ENCODE measurements at places on chromosomes 5 and 9.

- DNase-seq: no peak
Observed at GRCh38 chr5:157351802-157352092, 85.8 kb downstream of the CYFIP2 start.

- DNase-seq: no peak
Observed at GRCh38 chr9:131593936-131594665, 48.8 kb downstream of the PRRT1B start.

DNA sequence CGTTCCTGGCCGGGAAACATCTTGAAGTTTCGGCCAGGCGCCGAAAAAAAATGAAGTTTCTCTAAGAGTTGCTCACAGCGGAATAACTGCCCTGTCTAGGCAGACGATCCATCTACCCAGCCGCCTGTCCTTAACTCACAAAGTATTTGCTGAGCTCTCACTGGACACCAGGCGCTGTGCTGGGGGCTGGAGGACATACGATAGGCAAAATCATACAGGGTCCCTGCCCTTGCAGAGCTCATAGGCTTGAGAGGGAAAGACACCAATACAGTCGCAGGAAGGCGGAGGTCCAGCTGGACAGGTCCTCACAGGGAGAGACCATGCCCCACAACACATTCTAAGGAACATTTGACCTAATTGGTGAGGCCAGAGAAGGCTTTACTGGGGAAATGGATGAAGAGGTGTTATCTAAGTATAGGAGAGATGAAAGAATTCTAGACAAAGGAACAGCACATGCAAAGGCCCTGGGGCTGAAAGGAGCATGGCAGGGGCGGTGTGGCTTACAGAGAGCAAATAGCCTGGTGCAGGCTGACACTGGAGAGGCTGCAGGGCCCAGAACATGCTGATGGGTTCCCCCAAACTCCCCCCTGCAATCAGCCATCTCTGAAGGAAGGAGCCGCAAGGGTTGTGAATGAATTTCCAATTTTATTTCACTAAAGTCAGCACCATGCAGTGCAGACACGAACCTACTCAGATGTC is 2.0 kb upstream of the MXD3 start:
- no peak for DNase-seq

DNA sequence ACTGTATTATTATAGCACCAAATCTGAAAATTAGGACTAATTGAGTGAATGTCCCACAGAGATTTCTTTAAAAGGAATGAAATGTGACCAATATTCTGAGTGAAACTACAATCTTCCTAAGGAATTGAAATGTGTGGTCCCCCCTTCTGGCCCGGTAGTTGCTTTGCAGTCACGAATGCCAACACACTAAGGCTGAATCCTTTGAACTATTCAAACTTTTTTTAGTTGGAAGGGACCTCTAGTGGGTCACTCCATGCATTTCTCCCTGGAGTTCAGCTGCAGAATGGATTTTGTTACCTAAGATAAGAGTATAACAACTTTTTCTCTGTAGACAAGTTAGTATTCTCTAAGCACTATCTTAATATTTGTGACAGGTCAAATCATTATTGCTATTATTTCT is 2.8 kb downstream of the CDH6 start:
- no peak for DNase-seq

- DNase-seq: no peak
Observed at GRCh38 chr9:105658351-105658750, 3.9 kb upstream of the TAL2 start.

DNA sequence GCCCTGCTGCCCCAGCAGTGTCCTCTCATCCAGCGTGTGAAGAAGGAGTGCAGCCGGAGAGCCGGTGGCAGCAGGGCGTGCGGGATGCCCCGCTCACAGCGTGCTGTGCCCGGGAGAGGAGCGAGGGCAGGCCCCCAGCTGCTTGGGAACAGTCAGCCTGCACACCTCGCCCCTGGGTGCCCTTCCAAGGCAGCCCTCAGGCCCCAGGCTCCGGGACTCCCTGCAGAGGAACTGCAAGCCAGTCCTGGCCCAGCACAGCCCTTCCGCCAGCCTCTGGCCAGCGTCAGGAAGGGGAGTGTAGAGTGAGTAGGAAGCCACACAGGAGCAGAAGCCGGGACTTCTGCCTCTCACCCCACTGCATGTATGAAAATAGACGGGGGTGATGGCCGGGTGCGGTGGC is 43.5 kb downstream of the ADAMTS2 start:
- DNase-seq: no peak

DNA sequence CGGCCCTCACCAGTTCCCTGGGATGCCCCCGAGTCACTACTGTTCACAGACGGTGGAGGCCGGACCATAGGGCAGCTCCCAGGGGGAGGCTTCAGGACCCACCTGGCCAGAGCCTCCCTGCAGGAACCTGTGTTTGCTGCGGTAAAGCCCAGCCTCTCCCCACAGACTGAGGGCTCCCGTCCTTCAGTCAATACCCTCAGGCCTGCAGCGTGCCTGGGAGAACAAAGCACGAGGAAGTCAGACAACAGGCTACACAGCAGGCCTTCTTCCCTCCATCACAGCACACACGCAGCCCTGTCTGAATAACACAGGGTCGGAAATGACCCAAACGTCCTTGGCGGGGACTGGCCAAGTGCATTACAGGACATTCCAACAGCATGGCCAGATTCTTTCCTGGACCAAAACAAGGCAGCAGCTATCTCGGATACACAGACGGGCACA is 34.4 kb downstream of the COL23A1 start:
- no peak for DNase-seq

DNA sequence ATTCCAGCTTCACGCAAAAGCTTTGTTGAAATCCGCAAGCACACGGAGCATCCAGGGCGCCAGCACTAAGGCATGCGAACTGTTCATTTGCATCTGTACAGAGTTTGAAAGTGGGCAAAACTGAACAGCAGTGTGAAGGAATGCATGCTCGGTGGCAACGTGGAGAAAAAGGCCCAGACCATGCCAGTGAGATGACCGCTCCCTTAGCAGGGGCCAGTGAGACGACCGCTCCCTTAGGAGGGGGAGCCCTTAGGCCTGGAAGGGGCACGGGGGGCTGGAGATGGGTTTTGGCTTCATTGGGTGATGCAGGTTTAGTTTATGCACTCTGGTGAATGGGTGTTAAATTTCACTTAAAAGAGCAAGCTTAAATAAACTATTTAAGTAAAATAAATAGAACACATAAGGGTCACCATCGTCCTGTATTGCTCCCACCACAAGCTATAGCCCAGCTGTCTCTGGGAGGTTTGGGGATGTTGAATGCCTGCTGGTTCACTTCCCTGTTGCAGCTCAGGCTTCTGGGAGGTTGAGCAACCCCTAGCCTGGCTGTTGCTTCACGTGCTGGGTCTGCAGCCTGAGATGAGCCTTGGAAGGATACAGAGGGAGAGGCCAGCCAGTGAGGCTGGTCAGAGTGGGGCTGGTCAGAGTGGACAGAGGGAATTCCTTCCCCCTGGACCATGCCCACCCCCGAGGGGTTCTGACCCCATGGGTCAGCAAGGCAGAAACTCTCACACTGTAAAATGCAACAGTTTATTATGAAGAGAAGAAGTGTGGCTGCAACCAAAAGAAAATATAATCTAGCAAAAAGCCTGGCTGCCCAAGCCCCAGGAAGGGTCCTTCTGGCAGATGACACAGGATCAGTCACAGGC is 4.6 kb upstream of the FCN1 start:
- DNase-seq: no peak

- DNase-seq: no peak
Observed at GRCh38 chr9:72022841-72023240, 37.6 kb downstream of the C9orf57 start.

- DNase-seq: peak; percentile 48
Observed at GRCh38 chr9:129624168-129624759, 1.7 kb upstream of the NTMT1 start.

DNA sequence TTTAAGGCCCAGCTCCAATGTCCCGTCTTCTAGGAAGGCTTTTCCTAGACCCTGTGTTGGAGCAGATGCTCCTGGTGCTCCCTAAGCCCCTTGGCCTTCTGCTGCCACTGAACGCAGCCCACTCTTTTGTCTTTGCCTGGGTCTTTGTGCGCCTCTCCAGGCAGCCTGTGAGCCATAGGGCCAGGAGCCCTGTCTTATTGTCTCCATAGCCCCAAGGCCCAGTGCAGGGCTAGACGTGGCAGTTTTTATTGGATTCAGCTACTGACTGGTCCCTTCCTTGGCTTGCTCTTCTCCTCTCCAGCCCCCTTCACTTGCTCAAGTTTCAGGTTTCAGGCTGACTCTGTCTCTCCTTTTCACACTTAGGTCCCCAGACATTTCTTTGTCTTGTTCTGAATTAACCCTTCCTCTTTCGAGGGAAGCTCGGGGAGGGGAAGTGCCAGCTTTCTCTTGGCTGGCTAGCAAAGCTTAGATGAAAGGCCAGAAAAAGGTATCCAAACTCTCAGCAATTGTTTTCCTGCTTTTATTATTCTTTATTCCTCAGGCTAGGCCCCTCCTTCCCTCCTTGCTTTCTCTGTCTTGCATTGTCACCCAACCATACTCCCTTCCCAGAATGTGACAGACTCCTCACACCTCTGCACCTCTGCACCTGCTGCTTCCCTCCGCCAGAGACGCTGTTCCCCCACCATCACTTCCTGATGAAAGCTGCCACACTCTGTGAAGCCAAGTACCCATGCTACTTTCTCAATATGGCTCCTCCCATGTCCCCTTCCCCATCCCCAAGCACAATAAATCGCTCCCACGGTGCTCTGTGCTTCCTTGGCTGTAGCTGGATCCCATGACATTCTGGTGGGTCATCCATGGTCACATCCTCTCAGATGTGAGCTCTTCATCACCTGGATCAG is 101.6 kb upstream of the CPEB4 start:
- no peak for DNase-seq

DNA sequence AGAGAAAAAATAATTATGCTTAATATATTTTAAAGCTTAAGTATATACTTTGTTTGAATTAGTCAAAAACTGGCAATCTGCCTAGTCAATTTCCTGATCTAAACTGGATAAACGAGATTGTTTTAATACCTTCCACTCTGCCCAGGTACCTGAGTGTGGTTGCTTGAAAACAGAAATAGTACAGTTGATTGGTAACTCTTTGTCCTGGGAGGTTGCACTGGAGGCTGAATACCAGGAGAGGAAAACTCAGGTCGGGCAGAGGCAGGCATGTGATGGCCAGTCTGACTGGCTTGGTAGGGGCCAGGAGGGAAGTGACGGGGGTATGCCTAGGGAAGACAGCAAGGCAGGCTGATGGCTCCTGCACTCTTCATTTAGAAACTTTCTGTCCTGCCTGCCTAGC is 80.2 kb downstream of the PIK3R1 start:
- no peak for DNase-seq

DNA sequence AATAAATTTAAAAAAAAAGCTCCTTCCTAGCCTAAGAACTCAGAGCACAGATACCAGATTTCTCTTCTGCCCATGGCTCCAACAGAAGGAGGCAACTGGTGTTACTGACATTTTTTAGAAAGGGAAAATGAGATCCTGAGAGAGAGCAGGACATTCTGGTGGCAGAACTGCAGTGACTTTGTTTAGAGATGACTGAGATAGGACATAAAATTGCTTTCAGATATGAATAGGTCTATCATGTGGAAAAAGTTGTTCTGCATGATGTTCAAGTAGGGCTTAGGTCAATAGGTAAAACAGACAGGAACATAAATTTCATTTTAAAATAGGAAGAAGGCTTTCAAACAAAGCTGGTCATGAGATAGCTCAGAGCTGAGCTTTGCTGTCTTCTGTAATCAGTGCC is 49.6 kb downstream of the NIPAL4 start:
- DNase-seq: no peak

DNA sequence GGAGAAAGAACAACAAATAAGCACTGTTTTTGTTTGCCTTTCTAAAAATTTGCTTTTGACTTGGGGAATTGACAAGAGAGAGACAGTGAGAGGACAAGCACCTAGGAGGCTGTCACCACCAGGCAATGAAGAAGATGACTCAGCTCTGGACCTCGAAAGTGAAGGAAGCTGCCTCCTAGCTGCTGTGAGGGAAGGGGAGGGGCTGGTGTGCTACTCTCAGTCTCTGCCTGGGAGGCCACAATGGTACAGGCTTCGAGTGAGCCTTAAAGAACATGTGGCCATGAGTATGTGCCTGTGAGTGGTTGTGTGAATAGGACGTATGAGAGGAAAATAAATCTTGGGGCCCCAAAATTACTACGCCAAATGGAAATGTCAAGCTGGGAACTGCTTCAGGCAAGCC is 7.1 kb upstream of the PLK2 start:
- no peak for DNase-seq

- DNase-seq: no peak
Observed at GRCh38 chr9:37229882-37230482, 109.6 kb downstream of the ZCCHC7 start.

- DNase-seq: no peak
Observed at GRCh38 chr5:77066823-77067442, 20.2 kb downstream of the ZBED3 start.

GRCh38 chr9:134502809-134503211 is 138.8 kb upstream of the COL5A1 start:
- DNase-seq: no peak

GRCh38 chr5:176420972-176421544 is 4.7 kb upstream of the CLTB start:
- DNase-seq: no peak

DNA sequence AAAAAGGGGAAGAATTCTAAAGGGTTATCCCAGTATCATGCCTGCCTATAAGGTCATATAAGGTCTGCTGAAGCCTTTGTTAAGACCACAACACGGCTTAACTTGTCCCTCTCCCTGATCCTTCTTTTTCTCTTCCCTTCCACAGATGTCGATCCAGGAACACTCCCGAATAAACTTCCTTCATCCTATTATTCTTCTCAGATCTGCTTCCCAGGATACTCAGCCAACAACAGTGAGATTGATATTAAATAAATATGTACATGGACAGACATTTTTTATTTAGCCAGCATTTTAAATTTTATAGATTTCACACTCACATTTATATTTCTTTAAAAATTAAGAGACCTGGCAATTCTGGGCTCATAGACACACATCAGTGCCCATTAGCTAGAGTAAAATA is 44.1 kb downstream of the DPYSL3 start:
- DNase-seq: no peak

DNA sequence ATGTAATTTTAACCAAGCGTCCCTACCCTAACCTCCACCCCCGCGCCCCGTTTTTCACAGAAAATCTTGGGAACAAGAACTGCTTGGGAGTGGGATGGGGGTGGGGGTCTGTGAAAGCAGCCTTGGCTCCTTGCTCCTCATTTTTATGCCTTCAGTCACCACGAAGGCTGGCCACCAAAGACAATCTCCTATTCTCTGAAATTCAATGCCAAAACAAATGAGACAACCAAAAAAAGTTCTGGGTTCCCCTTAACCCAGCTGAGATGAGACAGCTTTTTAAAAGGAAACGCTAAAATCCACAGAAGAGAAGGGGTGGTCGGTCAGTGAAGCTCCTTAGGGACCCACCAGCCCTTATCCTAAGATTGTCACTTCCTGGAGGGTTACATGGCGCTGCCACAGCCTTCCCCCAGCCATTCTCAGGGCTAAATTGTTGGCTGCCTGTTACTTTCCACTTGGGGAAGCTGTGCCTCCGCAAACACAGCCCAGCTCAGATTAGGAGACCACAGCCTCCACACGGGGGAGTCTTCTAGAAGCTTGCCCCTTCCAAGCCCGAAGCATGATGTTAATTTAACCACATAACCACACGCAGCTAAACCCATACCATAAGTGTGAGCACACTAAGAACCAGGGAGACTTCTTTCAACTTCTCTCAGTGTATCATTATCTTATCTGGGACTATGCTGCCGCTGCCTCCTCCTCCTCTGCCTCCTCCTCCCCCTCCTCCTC is 136.3 kb downstream of the FOXD1 start:
- DNase-seq: no peak

Data from activated CD4-positive, alpha-beta T cell treated with anti-CD3 and anti-CD28 coated beads for 1 hour (primary cell).